Activated CD4-positive, alpha-beta T cell treated with anti-CD3 and anti-CD28 coated beads, Interleukin-2, amount 10 ng/mL, durations not matched to agents 7 days and 5 days (primary cell): ENCODE measurements at places on chromosomes 11 and 22. TPM values are rescaled to one million over a fixed set of nuclear protein-coding genes. Genes with fewer than 3 reads are reported as not detected.

Gene JAML
- 122 TPM for total RNA-seq

Gene C11orf65
- total RNA-seq, result 1.4 TPM

Gene IRAG1
- not detected for total RNA-seq

Gene YAP1
- not detected for total RNA-seq

Gene OR4A16
- total RNA-seq, result not detected

Gene ANO5
- 0.12 TPM for total RNA-seq

Gene TNNI2
- total RNA-seq, result not detected

Gene GALR3
- total RNA-seq, result not detected

Gene SLC25A18
- not detected for total RNA-seq

Gene MYO18B
- 2.0 TPM for total RNA-seq

Gene KDM4E
- total RNA-seq, result not detected

Gene KRTAP5-11
- total RNA-seq, result not detected

Gene CDK2AP2
- total RNA-seq, result 117 TPM

Gene LRRC32
- 0.87 TPM for total RNA-seq

Gene ACTN3
- total RNA-seq, result not detected

Gene AQP11
- not detected for total RNA-seq

Gene OR51A4
- total RNA-seq, result not detected

Gene USP2
- total RNA-seq, result 0.17 TPM

Gene CBLIF
- not detected for total RNA-seq

Gene OR52A1
- total RNA-seq, result not detected
